Stimulated activated CD4-positive, alpha-beta T cell treated with anti-CD3 and anti-CD28 coated beads, Interleukin-2, amount 100 ng/mL, for 48 hours (primary cell): ENCODE measurements at places on chromosomes 6 and 20.

GRCh38 chr20:48612335-48612734 lies 215.5 kb downstream of the PREX1 start:
- DNase-seq = no peak

GRCh38 chr6:112337209-112337638 lies 9.9 kb upstream of the RFPL4B start:
- DNase-seq = no peak

DNA sequence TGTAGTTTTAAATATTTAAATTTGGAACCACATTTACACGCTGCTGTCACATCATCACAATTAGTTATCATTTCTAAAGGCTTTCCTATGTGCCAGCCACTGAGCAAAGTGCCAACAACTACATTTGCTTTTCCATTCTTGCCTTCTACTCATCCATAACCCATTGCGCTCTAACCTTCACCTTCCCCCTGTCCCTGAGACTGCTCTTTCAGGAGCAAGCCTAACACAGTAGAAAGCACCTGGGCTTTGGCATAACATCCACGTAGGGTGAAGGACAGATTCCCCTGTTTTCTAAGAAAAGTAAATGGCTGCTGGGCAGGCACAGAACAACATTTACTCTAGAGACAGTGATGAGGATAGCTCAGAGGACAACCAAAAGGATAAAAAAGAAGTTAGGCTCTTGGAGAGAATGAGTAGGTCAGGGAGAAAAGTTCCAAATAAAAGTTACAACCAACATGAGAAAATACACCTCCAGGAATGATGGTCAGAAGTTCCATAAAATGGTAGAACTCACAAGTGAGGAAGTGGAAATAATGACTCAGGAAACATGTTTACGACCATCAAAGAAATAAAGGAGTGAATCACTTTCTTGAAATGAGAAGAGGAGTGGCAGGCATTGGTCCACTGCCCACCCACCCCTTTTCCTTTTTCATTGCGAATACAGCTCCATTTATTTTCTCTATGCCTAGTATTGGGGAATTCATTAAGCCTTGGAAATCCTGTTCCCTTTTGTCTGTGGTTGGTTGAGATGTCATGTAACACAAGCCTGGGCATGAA lies 77.2 kb downstream of the PFDN4 start:
- DNase-seq = peak; percentile 15

DNA sequence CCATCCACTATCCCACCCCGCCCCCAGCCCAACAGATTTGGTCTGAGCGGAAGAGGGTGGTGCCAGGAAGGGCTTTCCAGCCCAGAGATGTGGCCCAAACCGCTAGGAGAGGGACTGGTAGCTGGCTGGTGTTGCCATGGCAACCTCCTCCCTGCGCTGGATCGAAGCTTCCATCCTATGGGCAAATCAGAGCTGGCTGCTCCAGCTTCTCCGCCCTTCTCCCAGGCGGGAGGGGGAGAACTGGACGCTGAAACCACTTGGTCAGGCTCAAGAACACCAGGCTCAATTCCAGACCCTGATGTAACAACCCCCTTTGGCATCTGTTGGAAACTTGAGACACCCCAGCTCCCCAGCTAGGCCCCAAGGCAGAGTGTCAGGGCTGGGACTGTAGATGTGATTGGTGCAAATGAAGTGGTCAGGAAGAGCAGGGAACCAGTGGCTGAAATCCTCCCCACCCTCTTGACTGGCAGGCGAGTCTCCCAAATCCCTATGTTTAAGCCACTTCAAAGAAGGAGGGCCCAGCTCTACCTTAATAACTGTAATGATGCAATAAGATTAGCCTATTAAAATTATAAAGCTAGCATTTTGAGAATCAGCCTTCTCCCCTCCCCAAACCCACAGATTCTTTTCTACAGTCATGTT lies 4.2 kb downstream of the RIMS4 start:
- no peak for DNase-seq

DNA sequence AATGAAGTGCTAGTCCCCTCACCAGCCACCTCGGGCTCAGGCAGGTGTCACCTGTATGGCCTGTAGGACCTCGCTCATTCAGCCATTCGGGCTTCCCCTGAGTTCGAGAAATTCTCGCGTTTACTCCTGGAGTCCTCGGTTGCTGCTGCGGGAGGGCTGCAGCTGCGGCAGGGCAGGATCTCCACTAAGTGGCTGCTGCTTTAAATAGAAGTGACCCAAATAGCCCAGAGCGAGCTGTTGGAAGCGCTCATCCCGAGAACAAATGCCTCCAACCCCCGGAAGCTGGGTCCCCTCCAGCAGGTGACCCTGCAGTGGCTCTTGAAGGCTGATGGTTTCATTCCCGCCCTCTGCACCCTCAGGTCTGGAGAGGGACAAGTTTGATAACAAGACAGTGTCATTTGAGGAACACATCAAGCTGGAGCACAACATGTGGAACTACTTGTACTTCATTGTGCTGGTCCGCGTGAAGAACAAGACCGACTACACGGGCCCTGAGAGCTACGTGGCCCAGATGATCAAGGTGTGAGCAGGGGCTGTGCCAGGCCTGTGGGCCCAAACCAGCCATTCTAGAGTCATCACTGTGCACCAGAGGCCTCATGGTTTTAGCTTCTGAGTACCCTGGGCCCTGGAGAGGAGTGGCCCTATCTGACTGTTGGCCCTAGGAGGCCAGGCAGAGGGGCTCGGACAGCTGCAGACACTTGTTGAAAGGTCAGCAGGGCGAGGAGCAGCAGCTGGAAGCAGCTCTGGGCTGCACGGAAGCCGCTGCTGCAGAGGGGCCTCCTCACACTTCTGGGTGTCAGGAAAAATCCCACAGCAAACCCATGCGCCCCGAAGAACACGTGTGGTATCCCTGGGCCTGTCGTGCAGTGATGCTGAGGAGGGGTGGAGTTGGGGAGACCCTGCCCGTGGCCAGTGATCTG lies 18.1 kb downstream of the UQCC2 start:
- DNase-seq = no peak

GRCh38 chr20:39376788-39377187 lies 414.6 kb downstream of the DHX35 start:
- no peak for DNase-seq

GRCh38 chr6:107550906-107551305 lies 61.0 kb downstream of the SOBP start:
- no peak for DNase-seq

DNA sequence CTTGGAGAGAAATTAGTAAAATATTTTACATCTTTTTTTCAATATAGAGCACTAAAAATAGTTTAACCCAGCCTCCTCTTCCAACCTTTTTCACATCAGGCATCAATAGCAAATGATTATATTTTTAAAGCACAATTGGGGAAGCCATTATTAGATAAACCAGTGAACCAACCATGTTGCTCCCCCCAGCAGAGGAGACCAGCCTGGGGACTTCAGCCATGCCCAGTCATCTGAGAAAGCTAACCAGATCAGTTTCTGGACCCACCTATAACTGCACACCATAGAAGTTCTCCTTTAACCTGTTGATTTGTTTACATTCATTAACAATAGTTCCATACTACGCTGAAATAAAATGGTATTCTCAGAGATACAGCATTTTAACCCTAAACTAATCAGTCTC lies 13.8 kb upstream of the SDHAF4 start:
- DNase-seq = no peak

- DNase-seq = no peak
Observed at GRCh38 chr6:106255306-106255705, 70.3 kb downstream of the ATG5 start.

DNA sequence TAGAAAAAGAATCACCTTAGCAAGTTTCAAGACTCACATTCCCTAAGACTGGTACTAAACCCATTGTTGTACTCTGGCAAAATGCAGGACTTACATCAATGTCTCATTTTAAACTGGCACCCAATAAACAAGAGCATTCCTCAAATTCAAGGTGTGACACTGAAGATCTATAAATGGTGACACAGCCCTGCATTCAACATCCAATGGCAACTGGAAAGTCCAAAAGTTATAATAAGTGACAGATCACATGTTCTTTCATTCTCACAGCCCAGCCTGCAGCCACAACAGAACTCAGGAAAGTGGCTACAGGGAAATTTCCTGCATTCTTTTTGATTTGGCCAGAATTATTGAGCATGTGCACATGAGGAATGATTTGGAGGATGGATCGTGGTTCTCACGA lies 57.5 kb downstream of the MBOAT1 start:
- DNase-seq = no peak

- no peak for DNase-seq
Observed at GRCh38 chr20:60123096-60123495, 164.9 kb downstream of the CDH26 start.
